ENCODE measurements at places on chromosomes 12 and 14.

- no peak for DNase-seq
These were observed 127.0 kb downstream of the TSPAN9 start for GRCh38 chr12:3204143-3204542.

DNA sequence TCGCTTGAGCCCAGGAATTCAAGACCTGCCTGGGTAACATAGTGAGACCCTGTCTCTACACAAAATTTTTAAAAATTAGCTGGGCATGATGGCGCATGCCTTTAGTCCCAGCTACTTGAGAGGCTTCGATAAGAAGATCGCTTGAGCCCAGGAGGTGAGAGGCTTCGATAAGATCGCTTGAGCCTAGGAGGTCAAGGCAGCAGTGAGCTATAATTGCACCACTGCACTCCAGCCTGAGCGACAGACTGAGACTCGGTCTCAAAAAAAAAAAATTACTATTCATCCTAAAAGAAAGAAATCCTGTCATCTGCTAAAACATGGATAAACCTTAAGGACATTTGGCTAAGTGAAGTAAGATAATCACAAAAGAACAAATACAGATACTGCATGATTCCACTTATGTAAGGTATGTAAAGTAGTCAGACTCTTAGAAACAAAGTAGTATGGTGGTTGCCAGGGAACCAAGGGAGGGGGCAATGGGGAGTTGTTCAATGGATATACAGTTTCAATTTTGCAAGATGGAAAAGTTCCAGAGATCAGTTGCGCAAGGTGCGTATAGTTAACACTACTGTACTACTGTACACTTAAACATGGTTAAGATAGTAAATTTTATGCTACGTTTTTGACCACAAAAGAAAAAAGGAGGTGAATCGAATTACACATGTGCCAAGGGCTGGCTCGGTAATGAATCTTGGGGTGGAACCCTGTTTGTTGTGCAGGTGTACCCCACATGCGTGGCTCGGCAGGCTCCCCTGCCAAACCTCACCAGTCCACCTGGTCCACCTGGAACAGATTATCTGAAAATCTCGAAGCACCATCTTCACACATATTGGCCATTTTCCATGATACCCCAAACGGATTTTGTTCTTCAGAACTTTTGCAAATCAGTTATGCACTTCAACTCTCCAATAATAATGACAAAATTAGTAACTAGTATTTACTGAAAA, 18.3 kb upstream of the ATP2A2 start:
- DNase-seq: no peak

- no peak for DNase-seq
These were observed 12.3 kb upstream of the ATG14 start for GRCh38 chr14:55423969-55424368.

GRCh38 chr14:55518391-55518790, 61.6 kb upstream of the KTN1 start:
- DNase-seq: no peak

DNA sequence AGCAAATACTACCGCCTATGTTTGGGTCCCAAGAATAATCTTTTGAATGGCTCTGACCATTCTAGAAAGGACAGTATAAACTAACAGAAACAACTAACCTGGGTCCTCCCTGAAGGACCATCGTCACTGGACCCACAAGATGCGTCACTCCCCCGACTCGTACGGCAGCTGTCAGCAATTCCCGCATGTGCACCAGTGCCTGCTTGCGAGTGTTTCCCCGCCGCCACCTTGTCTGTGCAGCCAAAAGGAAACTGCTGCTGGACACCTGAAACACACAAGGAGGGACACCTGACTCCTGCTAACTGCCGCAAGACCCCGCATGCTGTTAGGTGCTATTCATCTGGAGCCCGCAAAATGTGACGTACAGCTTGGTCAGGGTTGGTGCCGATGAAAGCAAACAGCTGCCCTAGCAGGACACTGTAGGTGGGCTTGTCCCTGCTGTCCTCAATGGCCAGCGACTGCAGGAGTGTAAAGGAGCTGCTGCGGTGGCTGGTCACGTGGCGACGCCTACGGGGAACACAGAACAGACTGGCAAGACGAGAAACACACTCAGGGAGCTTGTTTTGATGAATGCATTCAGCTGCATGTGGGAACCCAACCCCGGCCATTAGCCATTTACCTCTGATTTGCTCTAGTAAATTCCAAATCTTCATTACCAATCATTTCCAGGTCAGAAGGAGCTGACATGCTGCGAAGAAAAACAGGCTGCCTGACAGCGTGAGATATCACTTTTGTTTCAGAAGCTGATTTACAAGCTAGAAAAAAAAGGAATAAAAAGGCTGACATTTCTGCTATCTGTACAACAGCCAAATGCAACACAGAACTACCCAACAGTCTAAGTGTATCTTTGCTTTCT, 118.1 kb downstream of the TRAFD1 start:
- no peak for DNase-seq

- no peak for DNase-seq
These were observed 677 bp downstream of the C12orf75 start for GRCh38 chr12:105330931-105331804.

DNA sequence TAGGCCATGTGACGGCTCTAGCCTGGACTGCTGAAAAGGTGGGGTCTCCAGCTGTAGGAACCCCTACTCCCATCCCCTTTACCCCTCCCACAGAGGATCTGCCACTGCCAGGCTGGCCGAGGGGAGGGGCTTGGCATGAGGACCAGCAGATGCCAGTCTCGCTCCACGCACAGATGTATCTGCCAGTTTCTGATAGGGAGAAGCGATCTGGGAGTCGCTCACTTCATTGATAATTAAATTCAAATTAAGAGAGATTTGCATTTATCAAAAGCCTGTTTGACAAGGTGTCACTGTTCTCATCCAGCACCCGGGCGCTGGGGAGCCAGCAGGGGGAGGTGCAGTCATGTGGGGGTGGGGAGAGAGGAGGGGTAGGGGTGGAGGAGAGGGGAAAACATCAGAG, 217.6 kb upstream of the MYL2 start:
- no peak for DNase-seq

DNA sequence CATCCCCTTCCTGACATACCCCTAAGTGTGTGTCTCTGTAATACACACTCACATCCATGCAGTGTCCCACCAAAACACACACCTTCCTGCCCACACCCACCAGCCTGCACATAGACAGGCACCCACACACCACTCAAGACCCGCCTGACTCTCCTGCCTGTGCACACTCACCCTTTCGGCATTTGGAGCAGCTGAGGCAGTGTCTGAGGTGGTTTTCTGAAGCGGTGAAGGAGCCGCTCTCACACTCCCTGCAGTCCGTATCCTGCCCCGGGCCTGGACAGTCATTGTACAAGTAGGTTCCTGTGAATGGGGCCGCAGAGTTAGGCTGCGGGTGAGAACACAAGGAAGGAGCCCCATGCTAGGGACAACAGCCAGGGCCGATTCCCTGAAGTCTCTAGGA, 8.3 kb downstream of the TNFRSF1A start:
- no peak for DNase-seq

DNA sequence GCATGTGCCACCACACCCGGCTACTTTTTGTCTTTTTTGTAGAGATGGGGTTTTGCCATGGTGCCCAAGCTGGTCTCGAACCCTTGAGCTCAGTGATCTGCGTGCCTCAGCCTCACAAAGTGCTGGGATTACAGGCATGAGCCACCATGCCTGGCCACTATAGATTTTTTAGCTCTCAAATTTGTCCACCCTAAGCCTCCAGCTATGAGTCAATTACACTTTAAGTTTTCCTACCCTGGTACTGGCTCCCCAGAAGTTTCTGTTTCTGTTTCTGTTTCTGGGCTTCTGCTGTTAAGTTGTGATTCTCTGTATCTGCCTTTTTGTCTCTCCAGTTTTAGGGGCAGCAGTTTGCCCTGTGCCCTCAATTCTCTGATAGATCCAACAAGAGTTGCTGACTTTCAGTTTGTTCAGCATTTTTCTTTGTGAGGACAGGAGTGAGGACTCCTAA, 4.4 kb upstream of the TINF2 start:
- DNase-seq: no peak

DNA sequence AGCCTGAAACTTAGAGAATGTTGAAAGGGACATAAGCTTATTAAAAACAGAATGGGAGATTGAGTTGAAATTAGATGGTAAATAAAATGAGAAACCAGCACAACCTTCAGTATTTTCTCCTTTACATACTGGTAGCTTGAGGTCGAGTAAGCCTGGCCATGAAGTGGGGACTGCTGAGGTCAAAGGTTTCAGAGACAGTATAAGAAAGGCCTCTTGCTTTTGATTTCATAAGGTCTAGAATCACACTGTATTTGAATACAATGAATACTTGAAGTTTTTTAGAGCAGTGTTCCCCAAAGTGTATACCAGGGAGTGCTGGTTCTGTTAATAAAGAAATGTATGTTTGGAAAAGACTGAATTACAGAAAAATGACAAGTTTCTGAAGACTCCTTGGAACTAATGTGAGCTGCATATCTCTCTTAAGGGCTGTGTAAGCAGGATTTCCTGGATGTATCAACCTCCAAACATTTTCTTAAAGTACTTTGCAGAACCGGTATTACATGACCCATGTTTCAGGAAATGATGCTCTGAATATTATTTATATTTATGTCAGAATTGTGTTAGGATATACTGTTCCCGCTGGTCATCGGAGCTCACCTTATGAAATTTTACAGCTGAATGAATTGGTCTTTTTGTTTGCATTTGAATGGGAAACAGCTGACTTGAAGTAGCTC, 85.0 kb downstream of the AKAP6 start:
- no peak for DNase-seq

DNA sequence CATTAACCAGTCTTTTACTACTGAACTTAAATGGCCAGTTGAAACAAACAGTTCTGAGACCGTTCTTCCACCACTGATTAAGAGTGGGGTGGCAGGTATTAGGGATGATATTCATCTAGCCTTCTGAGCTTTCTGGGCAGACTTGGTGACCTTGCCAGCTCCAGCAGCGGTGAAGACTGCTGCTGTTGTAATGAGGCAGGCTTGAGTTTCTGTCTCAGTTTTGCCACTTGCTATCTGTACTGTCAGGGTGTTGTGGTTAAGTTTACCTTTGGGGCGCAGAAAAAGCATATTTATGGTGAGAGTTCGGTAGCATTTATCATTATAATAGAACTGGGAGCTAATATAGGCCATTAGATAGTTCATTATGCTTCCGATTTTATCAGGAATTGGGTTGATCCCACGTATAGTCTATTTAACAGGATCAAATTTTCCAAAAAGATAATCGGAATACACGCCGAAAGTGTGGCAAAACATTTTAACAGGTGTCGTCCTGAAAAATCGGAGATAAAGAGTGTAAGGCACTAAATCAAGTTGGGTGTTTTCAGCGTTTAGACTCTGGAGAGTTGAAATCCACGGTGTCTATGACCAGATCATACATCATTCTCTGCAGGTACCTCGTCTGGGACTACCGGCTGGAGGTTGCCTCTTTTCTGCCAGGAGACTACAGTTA, 688 bp upstream of the NECAP1 start:
- DNase-seq: no peak

DNA sequence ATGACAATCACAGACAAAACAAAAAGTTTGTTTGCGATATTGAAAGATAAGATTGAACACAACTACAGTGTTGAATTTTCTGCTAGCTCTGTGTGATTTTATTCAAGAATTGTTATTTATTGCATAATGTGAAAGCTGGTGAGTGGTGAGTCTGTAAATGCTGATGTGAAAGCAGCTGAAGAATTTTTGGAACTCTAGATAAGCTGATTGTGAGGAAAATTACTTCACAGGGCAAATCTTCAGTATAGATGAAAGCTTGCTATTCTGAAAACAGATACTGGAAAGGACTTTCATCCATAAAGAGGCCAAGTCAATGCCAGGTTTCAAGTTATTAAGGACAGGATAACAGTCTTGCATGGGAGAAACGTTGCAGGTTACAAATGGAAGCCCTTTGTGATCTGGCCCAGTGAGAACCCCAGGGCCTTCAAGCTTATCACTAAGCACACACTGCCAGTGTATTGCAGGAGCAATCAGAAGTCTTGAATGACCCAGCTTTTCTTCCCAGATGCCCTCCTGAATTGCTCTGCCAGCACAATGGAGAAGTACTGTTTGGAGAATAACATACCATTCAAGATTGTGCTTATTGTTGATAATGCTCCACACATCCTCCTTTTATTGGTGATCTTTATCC, 153.7 kb downstream of the PCNX1 start:
- DNase-seq: no peak

DNA sequence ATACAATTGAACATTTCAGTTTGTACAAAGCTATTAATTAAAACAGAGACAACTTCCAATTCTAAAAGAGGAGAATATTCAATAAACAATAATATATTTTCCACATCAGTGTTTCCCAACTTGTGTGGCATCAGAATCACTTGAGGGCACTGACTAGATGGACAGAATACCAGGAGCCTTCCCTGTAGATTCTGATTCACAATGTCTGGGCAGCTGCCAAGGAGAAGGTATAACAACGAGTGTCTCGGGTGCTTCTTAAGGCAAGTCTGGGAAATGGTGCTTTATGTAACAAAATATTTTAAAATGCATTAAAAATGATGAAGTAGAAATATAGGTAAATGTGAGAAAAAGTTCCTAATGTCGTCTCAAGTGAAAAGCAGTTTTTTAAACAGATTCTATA, 26.2 kb downstream of the GALC start:
- DNase-seq: no peak

DNA sequence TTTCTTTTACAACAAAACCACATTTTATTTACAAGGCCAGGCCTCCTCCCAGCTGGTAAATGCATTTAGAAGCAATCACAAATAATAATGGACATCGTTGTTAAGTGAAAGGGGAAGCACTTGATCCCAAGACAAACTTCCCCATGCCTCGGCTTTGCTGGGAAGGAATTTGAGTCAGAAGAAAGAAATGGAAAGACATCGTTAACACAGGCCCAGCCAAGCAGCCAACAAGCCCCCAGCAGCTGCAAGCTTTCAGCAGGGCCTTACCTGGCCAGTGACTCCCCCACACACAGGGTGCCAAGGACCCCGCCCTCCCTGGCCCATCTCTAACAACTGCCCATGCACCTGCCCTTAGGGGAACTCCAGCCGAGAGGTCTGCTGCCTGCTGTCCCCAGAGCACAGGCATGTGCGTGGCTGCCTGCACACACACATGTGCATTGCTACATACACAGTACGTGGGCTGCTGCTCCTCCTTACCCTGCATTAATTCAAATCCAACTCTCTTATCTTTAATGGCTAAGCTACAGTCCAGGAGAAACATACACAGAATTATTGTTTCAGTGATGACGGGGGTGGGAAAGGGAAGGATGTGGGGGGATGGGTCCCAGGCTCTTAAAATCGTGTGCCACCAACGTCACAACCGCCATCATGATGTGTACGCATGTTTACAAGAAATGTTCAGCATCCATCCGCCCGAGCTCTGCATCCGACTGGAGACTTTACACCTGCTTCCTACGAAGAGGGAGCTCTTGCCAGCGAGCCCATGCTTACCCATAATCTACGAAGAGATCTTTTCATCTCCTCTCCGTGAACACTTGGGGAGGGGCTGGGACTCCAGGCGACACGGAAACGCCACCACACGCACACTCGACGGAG, 9.8 kb downstream of the BCL11B start:
- no peak for DNase-seq

- DNase-seq: no peak
These were observed 4.1 kb downstream of the PLXNC1 start for GRCh38 chr12:94152292-94153078.

- no peak for DNase-seq
These were observed 14.8 kb upstream of the DHRS2 start for GRCh38 chr14:23621204-23621931.

- DNase-seq: no peak
These were observed 64.3 kb downstream of the DCAF5 start for GRCh38 chr14:69088586-69088985.

Measured in NCI-H2227 treated with DMSO at 0.1 percent for 48 hours (cell line).